Common myeloid progenitor, CD34-positive (primary cell): ENCODE measurements at places on chromosomes 3 and 15.
A peak's percentile ranks its signal among the peaks of the same experiment; 100 is the strongest.

DNA sequence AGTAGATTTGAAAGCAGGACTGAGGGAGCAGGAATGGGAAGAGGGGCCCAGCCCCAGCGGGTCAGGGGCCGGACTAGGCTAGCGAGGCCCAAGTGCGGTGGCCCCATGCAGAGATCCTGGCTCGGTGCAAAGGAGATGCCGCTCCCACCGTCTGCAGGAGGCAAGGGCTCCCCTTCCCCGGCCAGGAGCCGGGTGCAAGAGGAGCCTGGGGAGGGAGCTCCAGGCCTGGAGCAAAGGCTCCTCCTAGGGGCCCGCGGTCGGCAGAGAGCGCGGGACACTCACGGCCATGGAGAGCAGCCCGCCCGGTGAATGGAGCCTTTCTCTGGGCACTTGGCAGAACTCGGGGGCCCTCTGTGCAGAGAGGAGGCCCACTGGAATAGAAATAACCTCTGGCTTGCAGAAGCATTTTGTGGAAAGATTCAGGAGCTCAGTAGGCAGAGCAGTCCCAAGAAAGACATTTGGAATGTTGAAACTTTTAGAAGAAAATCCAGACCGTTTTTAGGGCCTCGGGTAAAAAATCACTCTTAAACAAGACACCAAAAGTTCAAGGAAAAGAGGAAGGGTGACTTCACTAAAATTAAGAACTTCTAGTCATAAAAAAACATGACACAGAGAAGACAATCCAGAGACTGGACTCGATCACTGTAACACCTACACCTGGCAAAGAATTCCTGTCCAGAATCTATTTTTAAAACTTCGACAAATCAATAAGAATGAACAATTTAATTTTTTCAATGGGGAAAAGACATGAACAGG, 43.0 kb upstream of the USP3 start:
- no peak for DNase-seq

- DNase-seq, result no peak
These were observed 49.7 kb downstream of the CCK start for GRCh38 chr3:42216302-42216701.

DNA sequence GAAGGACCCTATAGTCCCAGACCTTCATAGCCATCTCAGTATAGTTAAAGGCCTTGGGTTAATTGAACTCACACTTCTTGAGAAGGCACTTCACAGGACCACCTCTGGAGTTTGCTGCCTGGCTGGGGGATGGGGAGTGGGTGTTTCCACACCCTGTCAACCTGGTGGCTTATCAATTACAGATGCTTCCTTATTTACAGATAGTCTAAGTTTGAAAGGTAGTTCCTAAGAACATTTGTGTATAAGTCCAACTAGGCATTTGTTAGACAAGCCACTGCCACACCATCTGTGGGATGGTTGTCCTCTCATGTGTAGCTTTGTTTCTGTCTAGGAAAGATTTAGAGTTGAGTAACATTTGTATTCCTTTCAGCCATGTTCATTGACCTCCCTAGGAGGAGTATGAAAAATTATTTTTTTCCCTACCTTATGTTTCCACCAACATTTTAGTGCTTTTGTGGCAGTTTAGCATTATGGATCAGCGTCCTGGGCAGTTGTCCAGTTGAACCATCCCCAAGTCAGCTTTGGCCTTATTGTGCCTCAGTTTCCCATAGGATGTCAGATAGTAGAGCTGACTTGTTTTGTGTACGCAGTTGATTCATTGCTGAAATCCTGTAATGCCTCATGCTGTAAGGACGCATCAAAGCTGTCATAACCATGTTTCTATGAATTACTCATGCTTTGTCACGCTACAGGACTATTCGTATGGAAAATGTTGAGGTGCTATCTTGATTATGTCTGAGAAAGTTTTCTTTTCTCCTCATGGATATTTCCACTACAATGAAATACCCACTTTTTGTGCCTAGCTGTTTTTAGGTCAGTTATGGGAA, 21.2 kb upstream of the SIAH2 start:
- DNase-seq, result no peak

- no peak for DNase-seq
These were observed 11.0 kb downstream of the TCF12 start for GRCh38 chr15:56929399-56929798.

- no peak for DNase-seq
These were observed 87.2 kb upstream of the TPRG1 start for GRCh38 chr3:189084620-189085019.

DNA sequence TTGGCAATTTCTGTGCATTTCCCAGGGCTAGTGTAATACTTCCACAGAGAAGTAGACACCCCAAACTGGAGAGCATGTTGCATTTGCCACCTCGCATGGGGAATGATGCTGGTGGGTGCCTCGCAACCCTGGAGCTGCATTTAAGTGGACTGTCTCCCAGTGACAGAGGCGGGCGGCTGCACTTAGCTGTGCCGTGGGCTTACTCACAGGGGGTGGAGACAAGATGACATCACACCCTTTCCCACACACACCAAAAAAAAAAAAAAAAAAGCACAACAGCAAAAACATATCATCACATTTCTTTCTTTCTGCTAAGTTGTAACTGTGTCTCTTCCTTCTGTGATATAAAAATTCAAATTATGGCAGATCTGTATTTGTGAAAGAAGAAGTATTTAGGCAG, at the start of gene ABI3BP:
TSS of gene ABI3BP (minus strand) at position 113 of the 400 bp plus-strand sequence. CDS start at position 76, 37 bp downstream.
- peak; percentile 64 for DNase-seq
